Uterus (tissue), 4 donors: ENCODE measurements at places on chromosomes 13 and 19. TPM values are rescaled to one million over a fixed set of nuclear protein-coding genes. Genes with fewer than 3 reads are reported as not detected.

- DNase-seq: no peak
- H3K4me3 ChIP-seq: no peak overlapping the region
- no peak overlapping the region for H3K27ac ChIP-seq
Measured at GRCh38 chr19:48443256-48443655, 2.5 kb upstream of the GRWD1 start.

GRCh38 chr19:4369109-4369887 lies 25.9 kb downstream of the MPND start:
- H3K4me1 ChIP-seq: peaks cover 31% of the 10 kb centered on the region
- H3K36me3 ChIP-seq: no peaks in the 10 kb centered on the region
- peak overlapping the region; percentile 63 for H3K27ac ChIP-seq
- DNase-seq: no peak

DNA sequence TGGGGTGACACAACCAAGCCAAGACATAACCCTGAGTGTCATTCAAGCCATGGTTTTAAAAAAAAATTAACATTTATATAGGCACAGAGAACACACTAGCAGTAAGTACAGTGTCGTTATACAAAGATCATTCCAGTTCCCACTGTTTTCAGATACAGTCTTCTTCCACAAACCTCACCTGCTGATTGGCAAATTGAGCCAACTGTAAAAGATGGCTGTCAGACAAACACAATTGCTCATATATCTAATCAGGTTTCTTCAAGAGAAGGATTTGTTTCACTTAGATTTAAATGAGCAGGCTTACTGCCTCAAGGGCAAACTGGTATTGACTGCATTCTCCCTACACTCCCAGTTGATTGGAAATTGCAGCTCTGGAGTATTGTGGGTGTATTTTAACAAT lies 308.9 kb downstream of the RBM26 start:
- H3K4me1 ChIP-seq: no peaks in the 10 kb centered on the region
- no peaks in the 10 kb centered on the region for H3K27me3 ChIP-seq
- DNase-seq: no peak

GRCh38 chr13:41639955-41640780 lies 182.8 kb downstream of the RGCC start:
- no peaks in the 10 kb centered on the region for H3K27me3 ChIP-seq
- DNase-seq: peak; percentile 56
- peak overlapping the region; percentile 65 for H3K27ac ChIP-seq
- H3K4me3 ChIP-seq: no peak overlapping the region

GRCh38 chr13:109323338-109323737 lies 463.0 kb downstream of the IRS2 start:
- no peaks in the 10 kb centered on the region for H3K36me3 ChIP-seq
- no peak for DNase-seq
- H3K4me3 ChIP-seq: no peak overlapping the region
- no peaks in the 10 kb centered on the region for H3K4me1 ChIP-seq
- H3K27me3 ChIP-seq: no peaks in the 10 kb centered on the region

Gene FFAR1
- not detected for total RNA-seq

GRCh38 chr13:48252176-48252575 lies 19.2 kb downstream of the ITM2B start:
- DNase-seq: no peak
- H3K27ac ChIP-seq: peak overlapping the region; percentile 24
- peaks cover 8% of the 10 kb centered on the region for H3K4me1 ChIP-seq
- H3K27me3 ChIP-seq: no peaks in the 10 kb centered on the region
- no peak overlapping the region for H3K4me3 ChIP-seq

- no peaks in the 10 kb centered on the region for H3K36me3 ChIP-seq
- H3K27me3 ChIP-seq: no peaks in the 10 kb centered on the region
- H3K27ac ChIP-seq: no peak overlapping the region
- no peaks in the 10 kb centered on the region for H3K4me1 ChIP-seq
- DNase-seq: no peak
Measured at GRCh38 chr13:98740131-98740530, 12.3 kb downstream of the SLC15A1 start.

DNA sequence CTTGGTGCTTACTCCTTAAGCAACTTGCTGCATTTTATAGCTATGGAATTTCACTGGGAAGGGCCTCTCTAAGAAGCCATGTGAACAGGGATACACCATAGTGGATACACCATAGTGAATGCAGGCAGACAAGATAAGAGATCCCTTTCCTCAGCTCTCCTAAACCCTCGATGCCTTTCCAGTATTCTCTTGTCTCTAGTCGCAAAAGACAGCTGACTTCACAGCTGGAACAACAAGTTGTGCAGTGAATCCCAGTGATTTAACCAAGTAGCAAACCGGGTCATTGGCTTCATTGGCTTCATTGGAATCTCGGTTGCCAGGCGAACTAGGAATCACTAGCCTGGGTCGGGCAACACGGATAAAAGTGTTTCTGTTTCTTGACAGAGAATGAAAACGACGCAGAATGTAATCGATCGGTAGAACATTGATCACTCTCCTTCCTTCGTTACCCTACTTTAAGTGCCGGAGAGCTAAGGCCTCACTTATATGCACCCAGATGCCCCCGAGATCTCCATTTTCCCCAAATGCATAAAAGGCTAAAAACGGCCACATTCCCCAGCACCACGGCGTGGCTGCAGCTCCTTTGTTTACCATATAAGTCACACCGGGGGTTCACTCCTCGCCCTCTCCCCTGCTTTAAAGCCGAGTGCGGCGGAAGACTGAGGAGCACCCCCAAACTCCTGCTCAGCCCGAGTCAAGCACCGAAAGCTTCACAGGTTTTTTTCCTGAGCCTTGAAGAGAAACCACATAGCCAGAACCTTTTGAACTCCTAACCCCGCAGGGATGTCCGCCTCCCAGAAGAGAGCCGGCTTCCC lies 674 bp downstream of the TRPC4 start:
- no peaks in the 10 kb centered on the region for H3K27me3 ChIP-seq
- H3K4me1 ChIP-seq: no peaks in the 10 kb centered on the region
- DNase-seq: no peak
- no peaks in the 10 kb centered on the region for H3K36me3 ChIP-seq

Gene CSNK1G2
- 46.9 TPM for total RNA-seq

- peak overlapping the region; percentile 26 for H3K4me3 ChIP-seq
- H3K27me3 ChIP-seq: no peaks in the 10 kb centered on the region
- no peaks in the 10 kb centered on the region for H3K36me3 ChIP-seq
Measured at GRCh38 chr19:2042485-2043250, 8.4 kb downstream of the MKNK2 start.

DNA sequence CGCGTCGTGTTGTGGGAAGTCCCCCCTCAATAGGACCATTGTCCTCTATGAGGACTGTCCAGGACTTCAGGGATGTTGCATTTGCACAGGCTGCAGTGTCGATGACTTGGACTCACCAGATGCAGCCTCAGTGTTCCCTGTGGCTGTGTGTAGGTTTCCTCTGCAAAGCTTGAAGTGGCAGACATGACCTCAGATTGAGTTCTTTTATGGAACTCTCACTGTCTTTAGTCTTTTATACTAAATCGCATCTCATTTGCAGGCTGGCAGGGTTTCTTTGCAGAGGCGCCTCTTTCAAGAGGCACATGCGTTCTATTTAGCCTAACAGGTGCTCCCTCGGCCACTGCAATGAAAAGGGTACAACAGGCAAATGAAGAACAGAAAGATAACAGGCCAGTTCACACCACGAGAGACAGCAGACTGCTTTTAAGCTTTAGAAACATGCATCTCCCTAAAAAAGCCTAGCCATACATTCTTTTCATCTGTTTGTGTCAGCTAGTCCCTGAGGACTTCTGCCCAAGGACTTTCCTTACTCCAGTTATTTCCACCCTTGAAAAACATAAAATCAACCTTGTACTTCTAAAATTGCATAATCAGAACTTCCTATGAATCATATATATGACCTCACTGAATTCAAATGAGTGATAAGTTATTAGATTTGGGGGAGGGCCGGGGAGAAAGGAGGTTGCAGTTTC lies 118.4 kb downstream of the RAB20 start:
- peak overlapping the region; percentile 77 for H3K27ac ChIP-seq
- no peak for DNase-seq
- no peaks in the 10 kb centered on the region for H3K4me1 ChIP-seq
- no peak overlapping the region for H3K4me3 ChIP-seq
- H3K27me3 ChIP-seq: no peaks in the 10 kb centered on the region

Gene TEX29
- total RNA-seq: 0.91 TPM

- no peak overlapping the region for H3K27ac ChIP-seq
- no peak for DNase-seq
- H3K4me1 ChIP-seq: no peaks in the 10 kb centered on the region
- no peaks in the 10 kb centered on the region for H3K36me3 ChIP-seq
- no peak overlapping the region for H3K4me3 ChIP-seq
Measured at GRCh38 chr19:3167533-3168272, 10.9 kb upstream of the S1PR4 start.

Gene RDH13
- total RNA-seq: 21.2 TPM

DNA sequence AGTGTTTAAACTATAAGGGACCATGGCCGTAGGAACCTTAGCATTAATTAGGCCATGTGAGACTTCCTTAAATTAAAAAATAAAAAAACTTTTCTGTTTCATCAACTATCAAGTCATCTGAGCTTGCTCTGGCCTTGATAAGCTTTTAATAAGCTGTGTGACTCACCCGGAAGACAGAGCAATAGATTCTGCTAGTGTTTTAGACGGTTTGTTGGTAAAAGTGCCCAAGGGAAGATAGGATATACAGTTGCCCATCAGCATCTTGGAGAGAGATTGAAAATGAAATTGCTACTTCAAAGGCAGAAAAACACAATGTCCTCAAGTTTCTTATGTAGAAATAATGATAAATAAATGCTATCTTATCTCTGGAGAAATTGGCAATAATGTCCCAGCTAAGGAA lies 31.2 kb upstream of the RCBTB2 start:
- no peak overlapping the region for H3K4me3 ChIP-seq
- H3K4me1 ChIP-seq: no peaks in the 10 kb centered on the region
- no peaks in the 10 kb centered on the region for H3K27me3 ChIP-seq
- no peaks in the 10 kb centered on the region for H3K36me3 ChIP-seq
- no peak overlapping the region for H3K27ac ChIP-seq
- no peak for DNase-seq

GRCh38 chr13:114249077-114249476 lies 14.4 kb downstream of the CDC16 start:
- H3K4me3 ChIP-seq: no peak overlapping the region
- H3K4me1 ChIP-seq: no peaks in the 10 kb centered on the region
- H3K27ac ChIP-seq: no peak overlapping the region
- H3K27me3 ChIP-seq: no peaks in the 10 kb centered on the region
- no peak for DNase-seq
- H3K36me3 ChIP-seq: no peaks in the 10 kb centered on the region

- no peak overlapping the region for H3K4me3 ChIP-seq
- H3K36me3 ChIP-seq: no peaks in the 10 kb centered on the region
- H3K27ac ChIP-seq: no peak overlapping the region
- H3K27me3 ChIP-seq: no peaks in the 10 kb centered on the region
- DNase-seq: no peak
Measured at GRCh38 chr13:112795277-112795676, 105.4 kb downstream of the ATP11A start.

Gene TSSK6
- total RNA-seq: not detected

GRCh38 chr13:43157796-43158195 lies 134.4 kb downstream of the DNAJC15 start:
- no peaks in the 10 kb centered on the region for H3K27me3 ChIP-seq
- no peak overlapping the region for H3K4me3 ChIP-seq
- H3K36me3 ChIP-seq: no peaks in the 10 kb centered on the region
- DNase-seq: no peak
- H3K4me1 ChIP-seq: no peaks in the 10 kb centered on the region
- H3K27ac ChIP-seq: no peak overlapping the region

DNA sequence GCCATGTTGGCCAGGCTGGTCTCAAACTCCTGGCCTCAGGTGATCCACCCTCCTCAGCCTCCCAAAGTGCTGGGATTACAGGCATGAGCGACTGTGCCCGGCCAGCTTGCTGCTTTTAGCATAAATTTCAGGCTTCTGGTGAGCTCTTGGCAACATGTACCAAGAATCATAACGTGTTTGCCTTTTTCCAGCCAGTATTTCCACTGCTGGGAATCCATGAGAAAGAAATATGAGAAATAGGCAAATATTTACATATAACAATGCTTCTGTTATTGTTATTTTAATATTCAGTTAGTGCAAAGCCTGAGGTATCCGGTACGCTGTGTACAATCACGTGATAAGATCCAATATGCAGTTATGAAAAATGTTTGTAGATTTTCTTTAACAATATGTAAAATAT lies 29.2 kb upstream of the CERS4 start:
- no peaks in the 10 kb centered on the region for H3K4me1 ChIP-seq
- no peak overlapping the region for H3K27ac ChIP-seq
- H3K4me3 ChIP-seq: no peak overlapping the region
- H3K36me3 ChIP-seq: no peaks in the 10 kb centered on the region

GRCh38 chr13:27979001-27979643 lies 9.4 kb downstream of the URAD start:
- H3K27ac ChIP-seq: no peak overlapping the region
- no peak overlapping the region for H3K4me3 ChIP-seq
- no peaks in the 10 kb centered on the region for H3K36me3 ChIP-seq
- H3K4me1 ChIP-seq: no peaks in the 10 kb centered on the region

DNA sequence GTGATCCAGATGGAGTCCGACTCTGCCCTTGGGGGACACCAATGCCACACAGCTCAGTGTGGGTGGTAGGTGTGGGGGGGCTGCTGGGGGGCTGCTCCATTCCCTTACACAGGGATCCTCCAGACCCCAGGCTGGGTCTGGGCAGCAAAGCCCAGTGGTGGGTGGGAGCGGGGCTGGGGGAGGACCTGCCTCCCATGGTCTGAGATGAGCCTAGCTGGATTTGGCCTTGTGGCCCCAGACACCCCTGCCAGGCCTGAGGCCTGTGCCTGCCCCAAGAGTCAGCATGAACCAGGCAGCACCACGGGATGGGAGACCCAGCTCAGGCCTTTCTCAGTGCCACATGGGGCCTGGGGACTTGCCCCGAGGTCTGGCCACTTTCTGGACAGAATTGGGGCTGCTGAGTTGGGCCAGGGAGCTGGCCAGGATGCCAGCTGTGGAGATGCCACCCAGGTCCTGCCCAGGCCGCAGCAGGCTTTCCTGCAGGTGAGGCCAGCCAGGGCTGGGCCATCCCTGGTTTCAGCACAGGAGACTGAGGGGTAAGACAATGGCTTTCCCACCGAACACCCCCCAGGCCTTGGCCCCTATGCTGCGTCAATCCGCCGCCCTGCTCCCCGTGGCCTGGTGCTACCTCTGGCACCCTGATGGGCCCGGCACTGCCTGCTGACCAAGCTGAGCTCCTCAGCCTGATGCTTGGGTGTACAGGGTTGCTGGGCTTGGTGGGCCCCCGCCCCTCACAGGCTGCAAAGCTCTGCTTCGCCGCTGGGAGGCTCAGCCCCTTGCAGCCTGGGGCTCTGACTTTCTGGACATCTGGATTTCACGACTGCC lies 24.2 kb downstream of the CEBPG start:
- no peaks in the 10 kb centered on the region for H3K27me3 ChIP-seq
- H3K4me1 ChIP-seq: peaks cover 4% of the 10 kb centered on the region
- H3K36me3 ChIP-seq: no peaks in the 10 kb centered on the region
- no peak for DNase-seq
- H3K4me3 ChIP-seq: no peak overlapping the region
- no peak overlapping the region for H3K27ac ChIP-seq
